Stimulated activated CD4-positive, alpha-beta T cell treated with anti-CD3 and anti-CD28 coated beads, Interleukin-1b, Interleukin-23, amount 100 ng/mL, for 1 hour (primary cell): ENCODE measurements at places on chromosomes 4 and X.

DNA sequence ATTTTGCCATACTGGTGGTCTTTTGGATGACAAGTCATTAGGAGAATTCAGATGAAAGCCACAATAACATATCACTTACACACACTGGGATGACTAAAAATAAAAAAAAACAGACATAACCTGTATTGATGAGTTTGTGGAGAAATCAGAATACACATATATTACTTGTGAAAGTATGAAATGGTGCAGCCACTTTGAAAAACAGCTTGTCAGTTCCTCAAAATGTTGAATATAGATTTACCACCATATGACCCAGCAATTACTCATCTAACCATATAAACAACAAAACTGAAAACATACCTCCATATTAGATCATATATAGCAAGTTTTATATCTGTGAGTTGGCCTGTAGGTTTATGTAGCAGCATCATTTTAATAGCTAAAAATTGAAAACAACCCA, 608.7 kb downstream of the TLL1 start:
- DNase-seq = no peak

DNA sequence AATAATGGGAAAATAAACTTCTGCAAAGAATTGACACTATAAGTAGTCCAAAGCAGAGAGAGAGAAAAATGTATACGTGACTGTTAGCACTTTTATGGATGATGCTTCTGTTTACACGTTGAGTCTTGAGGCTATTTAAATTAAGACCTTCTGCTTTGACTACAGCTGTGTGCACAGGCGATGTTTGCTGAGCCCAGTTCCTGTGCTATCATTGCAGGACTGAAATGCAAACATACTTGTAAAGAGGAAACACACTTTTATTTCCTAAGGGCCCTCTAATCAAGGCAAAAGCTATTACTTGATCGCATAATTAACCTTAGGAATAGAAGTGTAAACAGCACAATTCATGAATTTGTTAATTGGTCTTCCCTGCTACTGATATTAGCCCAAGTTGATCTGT, 226.9 kb downstream of the FBXW7 start:
- DNase-seq = no peak

GRCh38 chrX:38045538-38046096, 39.3 kb downstream of the SYTL5 start:
- DNase-seq = no peak

DNA sequence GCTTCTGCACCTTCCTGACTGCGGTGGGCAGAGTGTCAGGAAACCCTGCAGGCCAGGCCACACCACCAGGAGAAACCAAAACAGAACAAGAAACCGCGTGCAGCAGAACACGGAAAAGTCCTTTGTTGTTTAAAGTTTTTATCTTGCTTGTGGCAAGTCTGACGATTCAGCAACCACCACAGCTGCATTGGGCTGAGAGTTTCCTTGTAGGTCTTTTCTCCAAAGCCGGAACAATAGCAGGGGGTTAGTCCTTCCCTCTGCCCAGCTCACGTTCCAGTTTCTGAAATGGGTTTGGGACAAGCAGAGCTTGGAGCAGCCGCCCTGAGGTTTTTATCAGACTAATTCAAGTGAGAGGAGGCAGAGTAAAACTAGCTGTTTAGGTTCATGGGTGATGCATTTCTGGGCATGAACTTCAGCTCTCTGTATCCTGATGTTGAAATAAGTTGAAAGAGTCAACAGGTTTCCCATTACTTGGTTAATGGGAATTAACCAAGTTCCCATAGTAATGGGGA, 216.9 kb downstream of the PTTG2 start:
- no peak for DNase-seq

DNA sequence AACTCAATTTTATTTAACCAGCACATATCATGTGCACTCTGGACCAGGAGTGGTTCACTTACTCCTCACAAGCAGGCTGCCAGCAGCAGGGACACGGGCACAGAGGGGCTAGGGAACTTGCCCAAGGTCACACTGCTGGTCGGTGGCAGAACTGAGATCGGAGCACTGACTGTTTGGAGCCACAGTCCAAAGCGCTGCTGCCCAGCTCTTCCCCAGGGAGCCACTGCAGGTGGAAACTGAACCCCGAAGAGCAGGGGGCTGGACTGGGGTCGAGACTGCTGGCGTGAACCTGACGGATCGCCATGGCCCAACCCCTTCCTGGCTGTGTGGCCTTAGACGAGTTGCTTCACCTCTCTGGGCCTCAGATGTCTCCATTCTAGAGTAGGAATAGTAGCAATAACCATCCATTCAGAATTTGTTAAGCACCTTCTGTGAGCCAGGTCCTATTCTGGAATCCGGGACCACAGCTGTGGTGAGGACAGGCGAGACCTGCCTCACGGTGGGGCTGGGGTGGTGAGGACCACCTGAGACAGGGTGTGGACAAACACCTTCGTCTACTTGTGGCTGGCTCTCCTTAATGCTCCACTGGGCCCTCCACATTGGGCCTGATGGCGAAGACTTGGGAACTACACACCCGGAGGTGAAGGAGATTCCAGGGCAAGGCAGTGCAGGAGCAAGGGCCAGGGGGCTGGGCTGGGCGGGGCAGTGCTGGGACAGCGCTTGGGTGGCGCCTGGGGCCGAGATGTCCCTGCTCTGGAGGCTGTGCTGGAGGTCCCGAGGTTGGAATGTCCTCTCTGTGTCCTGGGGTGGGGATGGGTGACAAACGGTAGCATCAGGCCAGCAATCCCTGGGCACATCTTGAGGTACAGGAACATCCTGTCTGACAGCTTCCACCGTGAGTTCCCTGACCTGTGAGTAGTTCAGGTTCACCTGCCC, 32.0 kb upstream of the KIAA0232 start:
- no peak for DNase-seq

- no peak for DNase-seq
These were observed 74.8 kb downstream of the STPG2 start for GRCh38 chr4:98068495-98068894.

DNA sequence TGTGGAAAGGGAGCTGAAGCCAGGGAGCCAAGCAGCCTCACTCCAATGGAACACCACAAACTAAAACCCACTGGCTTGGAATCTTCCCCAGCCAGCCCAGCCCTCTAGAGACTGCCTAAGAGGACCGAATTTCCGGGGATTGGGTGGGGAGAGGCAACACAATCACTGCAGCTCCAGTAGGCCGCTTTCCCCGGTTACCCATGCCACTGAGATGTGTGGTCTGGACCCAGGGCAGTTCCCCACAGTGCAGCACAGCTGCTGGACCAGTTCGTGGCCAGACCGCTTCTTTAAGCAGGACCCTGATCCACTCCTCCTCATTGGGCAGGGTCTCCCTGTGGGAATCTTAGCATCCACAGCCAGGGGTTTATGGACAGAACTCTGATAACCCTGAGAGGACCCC, 91.9 kb upstream of the PAGE3 start:
- no peak for DNase-seq

DNA sequence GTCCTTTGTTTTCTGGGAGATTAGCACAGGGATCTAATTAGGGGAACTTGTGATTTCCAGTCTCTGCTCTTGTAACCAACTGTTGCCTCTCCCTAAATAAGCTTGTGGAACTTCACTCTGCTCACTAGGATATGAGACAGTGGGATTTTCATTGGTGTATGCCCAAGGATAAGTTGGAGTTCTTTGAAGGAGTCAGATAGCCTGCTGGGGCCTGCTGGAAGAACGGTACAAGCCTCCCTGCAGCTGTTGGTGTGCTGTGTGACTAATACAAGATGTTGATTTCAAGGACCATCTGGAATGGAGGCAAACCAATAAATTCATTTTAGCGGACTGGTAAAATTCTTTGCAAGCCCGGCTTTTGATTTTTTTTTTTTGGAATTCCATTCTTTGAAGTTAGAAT, 167.0 kb downstream of the AASDH start:
- DNase-seq = no peak

- DNase-seq = no peak
These were observed 18.1 kb downstream of the TMEM175 start for GRCh38 chr4:950136-951020.

- DNase-seq = peak; percentile 31
These were observed 17.3 kb downstream of the TBC1D14 start for GRCh38 chr4:6926681-6927478.

GRCh38 chr4:76238236-76238635, 13.3 kb upstream of the FAM47E start:
- no peak for DNase-seq

- no peak for DNase-seq
These were observed 351.9 kb downstream of the BCOR start for GRCh38 chrX:39745818-39746217.

DNA sequence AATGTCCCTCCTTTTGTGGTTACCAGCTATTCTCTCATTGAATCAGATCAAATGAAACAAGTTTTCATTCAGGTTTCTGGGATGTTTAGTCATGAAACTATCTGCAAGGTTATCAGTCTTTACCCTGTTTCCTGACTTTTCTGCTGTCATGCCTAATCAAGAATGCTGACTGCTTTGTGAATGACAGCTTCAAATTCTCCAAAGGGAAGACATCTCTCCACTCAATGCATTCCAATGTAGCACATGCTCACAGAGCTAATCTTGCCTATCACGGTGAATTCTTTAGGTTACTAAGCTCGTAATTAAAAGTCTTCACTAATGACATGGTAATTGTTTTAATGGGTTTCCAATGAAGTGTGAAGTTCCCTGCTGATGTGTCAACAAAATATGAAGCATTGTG, 1068.5 kb downstream of the PCDH7 start:
- no peak for DNase-seq

DNA sequence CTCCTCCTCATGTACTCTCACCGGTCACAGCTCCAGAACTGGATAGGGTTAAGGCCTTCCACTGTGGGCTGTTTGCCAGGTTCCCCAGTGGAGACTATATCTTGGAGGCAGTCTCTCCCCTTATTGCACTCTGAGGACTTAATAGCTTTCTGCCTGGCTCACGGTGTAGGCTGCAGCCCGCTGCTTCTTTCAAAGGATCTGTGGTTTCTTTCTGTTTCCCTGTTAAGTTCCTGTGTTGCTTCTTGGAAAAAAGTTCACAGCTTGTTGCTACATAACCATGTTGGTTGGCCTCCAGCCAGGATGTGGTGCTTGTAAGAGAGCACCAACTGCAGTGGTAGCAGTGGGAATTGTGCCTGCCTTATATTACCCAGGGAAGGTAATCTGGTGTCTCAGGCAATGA, 24.9 kb upstream of the ZDHHC15 start:
- DNase-seq = no peak

DNA sequence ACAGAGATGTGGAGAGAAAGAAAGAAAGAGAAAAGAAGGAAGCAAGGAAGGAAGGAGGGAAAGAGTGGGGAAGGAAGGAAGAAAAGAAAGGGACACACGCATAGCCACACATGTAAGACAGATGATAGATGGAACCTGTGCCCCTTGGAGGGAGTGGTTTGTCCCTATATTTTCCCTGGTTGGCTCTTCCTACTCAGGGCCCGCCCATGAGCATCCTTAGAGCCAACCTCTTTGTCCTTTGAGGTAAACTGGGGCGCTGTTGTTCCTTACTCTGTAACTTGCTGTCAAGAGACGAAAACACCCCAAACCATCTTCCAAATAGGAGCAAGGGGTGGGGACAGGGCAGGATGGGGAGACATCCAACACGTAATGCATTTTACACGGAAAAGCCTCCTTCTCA, 220.9 kb downstream of the MAML3 start:
- DNase-seq = no peak

- DNase-seq = no peak
These were observed 58.9 kb downstream of the PLAC1 start for GRCh38 chrX:134599184-134599914.

GRCh38 chrX:123138473-123138872, 45.6 kb upstream of the GRIA3 start:
- DNase-seq = no peak

- DNase-seq = no peak
These were observed 35.7 kb downstream of the MAGEB17 start for GRCh38 chrX:16202943-16203342.

DNA sequence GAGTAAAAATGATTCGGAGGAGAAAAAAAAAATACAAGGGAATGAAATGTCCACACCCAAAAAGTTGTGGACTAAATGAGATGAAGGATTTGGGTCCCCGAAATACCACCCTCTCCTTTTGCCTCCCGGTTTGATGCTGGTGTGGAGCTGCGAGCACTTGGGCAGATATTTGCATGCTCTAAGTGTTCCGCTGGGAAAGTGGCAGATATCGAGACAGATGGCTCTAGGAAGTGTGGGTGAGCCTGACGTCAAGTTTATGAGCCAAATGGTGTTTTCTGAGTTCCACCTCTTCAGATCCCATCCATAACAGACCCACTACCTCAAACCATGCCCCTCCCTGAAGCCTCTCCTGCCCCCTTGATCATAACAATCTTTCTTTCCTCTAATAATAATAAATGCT, 228.6 kb downstream of the QDPR start:
- no peak for DNase-seq

DNA sequence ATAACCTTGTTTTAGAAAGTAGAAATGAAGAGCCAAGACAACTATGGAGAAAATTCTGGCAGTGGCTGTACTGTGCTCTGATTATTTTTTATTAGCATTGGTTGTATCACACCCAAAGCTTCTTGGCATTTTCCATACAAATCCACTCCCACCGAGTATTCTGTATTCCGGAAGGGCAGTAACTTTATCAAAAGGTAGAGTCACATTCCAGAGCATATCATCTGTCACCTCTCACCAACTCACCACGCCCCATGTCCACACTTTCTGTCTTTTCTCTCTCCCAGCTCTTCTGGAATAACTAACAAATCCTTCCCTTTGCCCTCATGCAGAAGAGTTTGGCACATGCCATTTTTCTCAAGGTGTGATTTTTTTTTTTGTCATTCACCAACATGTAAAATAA, 52.7 kb downstream of the CORIN start:
- DNase-seq = no peak

GRCh38 chr4:121411151-121411744, 30.4 kb upstream of the QRFPR start:
- DNase-seq = no peak

GRCh38 chr4:75547647-75548387, 8.0 kb upstream of the ODAPH start:
- DNase-seq = no peak

GRCh38 chrX:108442901-108443464, 3.3 kb downstream of the COL4A5 start:
- DNase-seq = no peak

DNA sequence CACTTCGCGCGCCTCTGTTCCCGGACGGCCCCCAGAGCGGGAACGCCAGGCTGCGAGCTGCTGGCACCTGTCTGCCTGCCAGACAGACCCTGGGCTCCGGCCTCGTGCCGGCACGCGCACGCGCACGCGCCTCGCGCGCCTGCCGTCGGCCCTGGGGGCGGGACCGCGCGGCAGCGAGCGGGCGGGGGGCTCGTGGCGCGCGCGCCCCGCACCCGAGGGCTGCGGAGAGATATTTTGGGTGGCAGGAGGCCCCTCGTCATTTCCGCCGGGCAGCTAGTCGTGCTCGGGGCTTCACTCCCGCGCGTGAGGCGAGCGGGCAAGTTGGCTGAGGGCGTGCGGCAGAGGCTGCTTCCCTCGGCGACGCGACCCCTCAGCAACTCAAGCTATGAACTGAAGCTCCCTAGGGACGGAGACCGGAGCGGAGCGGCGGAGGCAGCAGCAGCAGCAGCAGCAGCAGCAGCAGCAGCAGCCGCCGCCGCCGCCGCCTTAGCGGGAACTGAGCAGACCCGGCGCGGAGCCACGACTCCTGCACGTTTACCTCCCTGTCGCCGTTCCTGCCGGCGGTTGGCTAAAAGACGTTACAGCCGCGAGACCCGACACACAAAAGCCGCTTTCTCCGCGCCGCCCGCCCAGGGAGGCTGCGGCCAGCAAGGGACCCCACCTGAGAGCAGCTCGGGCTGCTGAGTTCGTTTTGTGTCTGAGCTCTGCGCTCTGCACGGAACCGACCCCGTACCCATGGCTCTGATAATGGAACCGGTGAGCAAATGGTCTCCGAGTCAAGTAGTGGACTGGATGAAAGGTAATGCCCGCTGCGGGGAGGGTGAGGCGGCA, at the start of gene CNKSR2:
Gene CNKSR2 (plus strand): TSS at position 256 of the 831 bp plus-strand sequence. CDS start 480 bp downstream, at position 736.
- DNase-seq = peak; percentile 11

- no peak for DNase-seq
These were observed 86.9 kb upstream of the ADRA2C start for GRCh38 chr4:3679071-3679825.
